ENCODE measurements at places on chromosomes 1 and 21.

DNA sequence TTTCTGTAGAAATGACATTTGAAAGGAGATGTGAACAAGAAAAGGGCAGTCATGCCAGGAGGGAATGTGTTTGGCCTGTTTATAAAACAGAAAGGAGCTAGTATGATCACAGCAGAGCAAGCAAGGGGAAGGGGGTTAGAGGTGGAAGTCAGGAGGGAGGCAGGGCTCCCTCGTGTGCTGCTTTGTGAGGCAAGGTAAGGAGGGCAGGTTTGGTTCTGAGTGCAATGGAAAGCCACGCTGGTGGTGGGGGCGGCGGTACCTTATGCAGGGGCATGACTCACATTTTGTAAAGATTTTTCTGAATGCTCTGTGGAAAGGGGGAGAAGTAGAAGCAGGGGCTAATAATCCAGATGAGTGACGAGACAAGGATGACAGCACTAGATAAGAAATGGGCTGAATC lies 197.5 kb upstream of the C8B start:
- H3K27ac ChIP-seq, result peak overlapping the region; percentile 35
- no peak overlapping the region for H3K4me3 ChIP-seq
- H3K27me3 ChIP-seq, result no peaks in the 10 kb centered on the region
- no peak for DNase-seq
- H3K36me3 ChIP-seq, result no peaks in the 10 kb centered on the region

- H3K27ac ChIP-seq, result no peak overlapping the region
- no peak for DNase-seq
- no peak overlapping the region for H3K4me3 ChIP-seq
- H3K36me3 ChIP-seq, result no peaks in the 10 kb centered on the region
Measured at GRCh38 chr1:226655251-226656163, 83.6 kb downstream of the ITPKB start.

- H3K27me3 ChIP-seq, result no peaks in the 10 kb centered on the region
- H3K36me3 ChIP-seq, result no peaks in the 10 kb centered on the region
- peaks cover 19% of the 10 kb centered on the region for H3K4me1 ChIP-seq
- DNase-seq, result no peak
Measured at GRCh38 chr21:41712730-41713129, 54.1 kb downstream of the RIPK4 start.

GRCh38 chr1:232835166-232835565 lies 29.9 kb downstream of the MAP10 start:
- H3K27me3 ChIP-seq, result no peaks in the 10 kb centered on the region
- no peaks in the 10 kb centered on the region for H3K36me3 ChIP-seq
- DNase-seq, result no peak
- H3K4me3 ChIP-seq, result no peak overlapping the region

DNA sequence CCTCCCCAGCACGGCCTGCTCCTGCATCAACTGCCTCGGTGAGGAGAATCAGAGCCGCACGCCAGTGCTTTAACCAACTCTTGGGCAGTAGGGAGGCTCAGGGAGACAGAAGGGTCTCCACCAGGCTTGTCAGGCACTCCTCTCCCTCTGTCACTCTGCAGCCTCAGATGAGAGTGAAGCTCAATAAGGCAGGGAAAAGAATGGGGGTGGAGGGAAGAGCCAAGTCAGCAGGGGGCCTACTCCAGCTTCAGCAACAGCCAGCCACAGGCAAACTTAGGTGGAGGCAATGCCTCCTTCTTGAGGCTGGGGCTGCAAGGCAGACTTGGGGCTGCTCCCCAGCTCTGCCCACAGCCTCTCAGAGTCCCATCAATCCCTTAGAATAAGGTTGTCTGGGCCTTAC lies 51.8 kb upstream of the A3GALT2 start:
- H3K27ac ChIP-seq, result no peak overlapping the region
- no peak overlapping the region for H3K4me3 ChIP-seq
- no peak for DNase-seq
- no peaks in the 10 kb centered on the region for H3K36me3 ChIP-seq
- H3K4me1 ChIP-seq, result peaks cover 2% of the 10 kb centered on the region

DNA sequence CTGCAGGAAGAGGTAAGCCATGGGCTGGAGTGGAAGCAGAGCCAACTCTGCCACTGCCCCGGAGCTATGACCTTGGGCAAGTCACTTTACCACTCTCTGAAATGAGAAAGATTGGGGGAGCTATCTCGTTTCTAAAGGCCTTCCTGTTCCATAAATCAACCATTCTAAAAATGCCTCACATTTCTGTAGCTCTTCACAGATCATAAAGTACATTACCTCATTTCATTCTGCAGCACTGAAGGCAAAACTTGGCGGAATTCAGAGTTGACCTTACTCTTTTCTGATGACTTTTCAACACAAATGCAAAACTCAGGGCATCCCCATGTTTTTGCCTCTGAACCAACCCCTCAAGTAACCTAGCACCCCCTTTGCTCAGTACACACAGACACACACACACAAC lies 404.0 kb upstream of the NFIA start:
- H3K36me3 ChIP-seq, result no peaks in the 10 kb centered on the region
- H3K4me3 ChIP-seq, result no peak overlapping the region
- H3K27me3 ChIP-seq, result no peaks in the 10 kb centered on the region
- DNase-seq, result no peak
- H3K4me1 ChIP-seq, result no peaks in the 10 kb centered on the region
- no peak overlapping the region for H3K27ac ChIP-seq

DNA sequence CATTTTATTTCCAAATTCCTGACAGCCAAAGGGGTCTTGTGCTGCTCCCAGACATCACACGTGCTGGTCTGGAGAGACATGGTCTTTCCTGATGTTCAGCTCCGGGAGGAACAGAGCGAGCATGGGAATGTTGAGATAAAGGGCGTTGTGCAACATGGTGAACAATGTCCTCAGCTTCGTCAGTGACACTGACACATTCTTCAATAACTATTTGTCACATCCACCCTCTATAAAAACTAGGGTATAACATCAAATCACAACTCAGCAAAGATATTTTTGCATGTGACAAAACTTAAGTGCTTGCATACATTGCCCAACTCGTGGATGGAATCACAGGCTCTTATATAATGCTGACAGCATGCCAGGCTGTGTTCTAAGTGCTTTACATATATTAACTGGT lies 42.4 kb upstream of the GRHL3 start:
- H3K36me3 ChIP-seq, result no peaks in the 10 kb centered on the region
- no peak overlapping the region for H3K4me3 ChIP-seq
- no peaks in the 10 kb centered on the region for H3K4me1 ChIP-seq
- DNase-seq, result no peak

- H3K4me1 ChIP-seq, result peaks cover 7% of the 10 kb centered on the region
- H3K27me3 ChIP-seq, result no peaks in the 10 kb centered on the region
Measured at GRCh38 chr1:57377339-57378139, 46.3 kb downstream of the DAB1 start.

DNA sequence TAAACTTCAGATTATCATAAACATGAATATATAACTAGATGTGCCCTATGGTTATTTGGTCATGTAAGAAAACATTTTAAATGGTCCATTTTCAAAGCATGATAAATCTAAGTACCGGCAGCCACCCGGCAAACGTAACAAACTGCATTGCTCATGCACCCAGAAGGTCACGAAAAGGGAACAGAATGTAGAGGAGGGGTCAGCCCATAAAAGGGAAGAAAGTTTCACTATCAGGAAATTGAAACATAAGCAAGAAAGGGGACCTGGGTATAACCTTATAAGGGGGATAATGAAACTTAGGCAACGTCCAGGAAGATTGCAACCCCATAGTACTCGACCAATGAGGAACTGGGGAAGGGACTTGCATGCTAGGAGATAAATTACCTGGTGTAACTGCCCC lies 421.2 kb upstream of the ZRANB2 start:
- H3K36me3 ChIP-seq, result no peaks in the 10 kb centered on the region
- no peak overlapping the region for H3K27ac ChIP-seq
- no peak overlapping the region for H3K4me3 ChIP-seq
- DNase-seq, result no peak

- no peaks in the 10 kb centered on the region for H3K36me3 ChIP-seq
- no peaks in the 10 kb centered on the region for H3K27me3 ChIP-seq
- H3K27ac ChIP-seq, result no peak overlapping the region
- DNase-seq, result no peak
- no peak overlapping the region for H3K4me3 ChIP-seq
- H3K4me1 ChIP-seq, result no peaks in the 10 kb centered on the region
Measured at GRCh38 chr1:98184856-98185255, 264.0 kb upstream of the DPYD start.

DNA sequence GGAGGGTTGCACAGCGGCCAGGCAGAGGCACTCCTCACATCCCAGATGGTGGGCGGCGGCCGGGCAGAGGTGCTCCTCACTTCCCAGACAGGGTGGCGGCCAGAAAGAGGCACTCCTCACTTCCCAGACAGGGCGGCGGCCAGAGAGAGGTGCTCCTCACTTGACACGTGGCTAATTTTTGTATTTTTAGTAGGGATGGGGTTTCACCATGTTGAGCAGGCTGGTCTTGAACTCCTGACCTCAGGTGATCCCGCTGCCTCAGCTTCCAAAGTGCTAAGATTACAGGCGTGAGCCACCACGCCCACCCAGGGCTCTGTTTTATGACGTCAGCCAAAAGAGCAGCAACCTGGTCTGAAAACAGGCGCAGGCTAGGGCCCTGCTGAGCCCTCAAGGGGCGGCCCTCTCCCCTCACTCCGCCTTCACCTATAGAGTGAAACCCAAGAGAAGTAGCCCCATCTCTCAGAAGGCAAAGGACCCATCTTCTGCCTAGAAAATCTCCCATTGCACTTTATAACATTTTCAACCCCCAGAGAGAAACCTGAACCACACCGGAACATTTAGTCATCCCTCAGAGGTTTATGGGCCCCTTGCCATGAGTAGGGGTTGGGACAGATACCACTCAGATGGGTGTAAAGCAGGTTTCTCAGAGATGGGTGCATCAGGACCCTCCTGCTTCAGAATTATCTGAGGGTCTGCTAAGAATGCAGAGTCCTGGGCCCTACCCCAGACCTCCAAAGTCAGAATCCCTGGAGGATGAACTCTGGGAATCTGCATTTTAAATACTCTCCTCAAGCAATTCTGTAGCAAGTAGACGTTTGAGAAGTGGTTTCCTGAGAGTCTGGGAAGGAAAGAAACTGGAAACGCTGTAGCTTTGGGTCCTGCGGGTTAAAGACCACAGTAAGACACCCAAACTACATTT lies 40.8 kb downstream of the CDK18 start:
- no peaks in the 10 kb centered on the region for H3K4me1 ChIP-seq
- H3K27me3 ChIP-seq, result peaks cover 4% of the 10 kb centered on the region
- no peak overlapping the region for H3K4me3 ChIP-seq
- H3K36me3 ChIP-seq, result no peaks in the 10 kb centered on the region
- DNase-seq, result no peak

GRCh38 chr1:208242941-208243526 lies 1.1 kb downstream of the PLXNA2 start:
- peak; percentile 57 for DNase-seq
- H3K4me3 ChIP-seq, result peak overlapping the region; percentile 83
- no peaks in the 10 kb centered on the region for H3K36me3 ChIP-seq
- no peaks in the 10 kb centered on the region for H3K27me3 ChIP-seq

- H3K27me3 ChIP-seq, result no peaks in the 10 kb centered on the region
- no peak for DNase-seq
- H3K4me3 ChIP-seq, result no peak overlapping the region
- H3K27ac ChIP-seq, result no peak overlapping the region
Measured at GRCh38 chr1:207365063-207365462, 43.6 kb downstream of the CD55 start.

DNA sequence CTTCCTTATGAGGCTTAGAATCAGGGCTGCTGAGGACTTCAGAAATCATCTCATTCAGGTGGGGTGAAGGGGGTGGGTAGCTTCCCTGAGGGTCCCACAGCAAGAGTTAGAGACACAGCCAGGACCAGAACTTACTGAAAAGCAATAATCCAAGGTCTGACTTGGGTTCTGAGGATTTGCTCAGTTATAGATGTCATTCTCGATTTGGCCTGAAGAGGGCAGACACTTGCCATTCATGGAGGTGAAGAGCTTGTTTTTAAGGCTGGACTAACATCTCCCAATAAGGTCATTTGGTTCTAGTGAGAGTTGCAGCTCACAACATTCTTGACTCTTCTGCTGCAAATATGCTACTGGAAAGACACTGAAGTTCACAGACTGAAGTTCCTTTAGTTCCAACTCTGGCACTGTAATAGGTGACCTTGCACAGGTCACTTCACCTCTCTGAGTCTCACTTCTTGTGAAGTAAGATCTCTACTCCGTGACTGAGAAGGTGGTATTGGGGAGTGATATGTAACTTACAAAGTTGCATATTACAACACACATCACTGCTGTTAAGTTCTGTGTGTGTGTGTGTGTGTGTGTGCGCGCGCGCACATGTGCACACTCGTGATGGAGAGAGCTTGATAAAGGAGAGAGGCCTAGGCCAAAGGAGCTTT lies 69.8 kb upstream of the DIRAS3 start:
- H3K36me3 ChIP-seq, result peaks cover 3% of the 10 kb centered on the region
- DNase-seq, result peak; percentile 84
- H3K4me1 ChIP-seq, result no peaks in the 10 kb centered on the region

- H3K27ac ChIP-seq, result no peak overlapping the region
- no peak overlapping the region for H3K4me3 ChIP-seq
- no peaks in the 10 kb centered on the region for H3K36me3 ChIP-seq
- H3K27me3 ChIP-seq, result no peaks in the 10 kb centered on the region
- DNase-seq, result peak; percentile 17
Measured at GRCh38 chr1:98749152-98749756, 87.7 kb downstream of the SNX7 start.

GRCh38 chr1:2412773-2413494 lies 570 bp upstream of the PEX10 start:
- H3K4me3 ChIP-seq, result peak overlapping the region; percentile 85
- no peak overlapping the region for H3K27ac ChIP-seq
- DNase-seq, result no peak
- H3K27me3 ChIP-seq, result no peaks in the 10 kb centered on the region
- peaks cover 11% of the 10 kb centered on the region for H3K4me1 ChIP-seq
- no peaks in the 10 kb centered on the region for H3K36me3 ChIP-seq

GRCh38 chr1:175192111-175192629 lies 406 bp downstream of the KIAA0040 start:
- peaks cover 4% of the 10 kb centered on the region for H3K4me1 ChIP-seq
- H3K4me3 ChIP-seq, result peak overlapping the region; percentile 45
- H3K27ac ChIP-seq, result no peak overlapping the region
- DNase-seq, result no peak
- no peaks in the 10 kb centered on the region for H3K36me3 ChIP-seq
- peaks cover 51% of the 10 kb centered on the region for H3K27me3 ChIP-seq

GRCh38 chr21:34022627-34023335 lies 50.6 kb upstream of the MRPS6 start:
- H3K4me1 ChIP-seq, result peaks cover 26% of the 10 kb centered on the region
- H3K27me3 ChIP-seq, result no peaks in the 10 kb centered on the region
- H3K36me3 ChIP-seq, result no peaks in the 10 kb centered on the region
- no peak overlapping the region for H3K4me3 ChIP-seq
- H3K27ac ChIP-seq, result peak overlapping the region; percentile 75

- DNase-seq, result no peak
- peaks cover 33% of the 10 kb centered on the region for H3K27me3 ChIP-seq
- no peak overlapping the region for H3K27ac ChIP-seq
Measured at GRCh38 chr1:204730826-204731459, 45.4 kb upstream of the LRRN2 start.

DNA sequence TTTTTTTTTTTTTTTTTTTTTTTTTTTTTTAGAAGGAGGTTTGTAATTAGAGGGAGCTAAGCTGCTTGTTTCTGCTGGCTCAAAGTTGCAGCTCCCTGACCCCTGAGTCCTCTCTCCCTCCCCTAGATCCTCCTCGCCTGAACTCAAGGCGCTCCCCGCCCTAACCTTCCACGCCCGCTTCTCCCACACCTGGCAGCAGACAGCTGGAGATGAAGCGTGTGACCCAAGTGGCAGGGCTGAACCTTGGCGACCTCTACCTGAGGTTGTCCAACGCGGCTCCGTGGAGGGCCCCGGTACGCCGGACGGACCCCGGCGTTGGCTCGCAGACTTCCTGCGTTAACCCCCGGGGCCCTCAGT lies 795 bp downstream of the NGF start:
- H3K27me3 ChIP-seq, result peaks cover 35% of the 10 kb centered on the region
- no peak overlapping the region for H3K27ac ChIP-seq
- H3K4me3 ChIP-seq, result peak overlapping the region; percentile 34
- H3K36me3 ChIP-seq, result no peaks in the 10 kb centered on the region

Measured in cardiac muscle cell (in vitro differentiated cells and primary cell).